ENCODE measurements at places on chromosomes 3 and 15. TPM values are rescaled to one million over a fixed set of nuclear protein-coding genes. Genes with fewer than 3 reads are reported as not detected.

DNA sequence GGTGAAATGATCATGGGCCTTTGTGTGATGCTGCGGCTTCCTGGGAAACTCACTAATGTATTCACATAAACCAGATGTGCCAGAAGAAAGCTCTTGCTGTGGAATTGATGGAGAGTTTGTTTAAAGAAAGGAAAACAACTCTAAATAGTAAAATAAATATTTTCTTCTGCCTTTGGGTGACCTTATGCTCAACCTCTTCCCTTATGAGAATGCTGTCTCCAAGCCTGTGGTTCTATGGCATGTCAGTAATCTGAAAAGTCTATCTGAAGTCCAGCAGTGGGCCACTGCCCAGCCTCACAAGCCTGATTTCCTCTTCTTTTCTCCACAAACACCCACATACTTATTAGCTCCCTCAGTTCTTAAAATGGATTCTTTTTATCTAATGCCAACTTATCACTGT is 49.9 kb upstream of the PHLDB2 start:
- peak; percentile 85 for DNase-seq

DNA sequence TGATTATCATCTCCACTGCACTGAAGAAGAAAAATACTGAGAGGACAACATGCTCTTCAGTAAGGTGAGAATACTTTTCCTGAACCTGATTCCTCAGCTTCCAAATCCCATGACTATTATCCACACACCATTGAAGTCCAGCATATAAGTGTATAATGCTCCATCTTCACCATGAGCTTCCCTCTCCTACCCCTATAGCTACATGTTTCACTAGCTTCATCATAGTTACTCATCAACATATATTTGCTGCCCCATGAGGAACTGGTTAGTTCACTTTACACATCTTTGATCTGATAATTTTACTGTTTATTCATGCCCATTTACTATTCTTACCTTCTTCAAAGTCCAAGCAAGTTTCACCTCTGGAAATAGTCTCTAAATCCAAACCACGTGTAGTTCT is 908.5 kb upstream of the SEMA6D start:
- no peak for DNase-seq

PRSS50 gene
- total RNA-seq = not detected

DNA sequence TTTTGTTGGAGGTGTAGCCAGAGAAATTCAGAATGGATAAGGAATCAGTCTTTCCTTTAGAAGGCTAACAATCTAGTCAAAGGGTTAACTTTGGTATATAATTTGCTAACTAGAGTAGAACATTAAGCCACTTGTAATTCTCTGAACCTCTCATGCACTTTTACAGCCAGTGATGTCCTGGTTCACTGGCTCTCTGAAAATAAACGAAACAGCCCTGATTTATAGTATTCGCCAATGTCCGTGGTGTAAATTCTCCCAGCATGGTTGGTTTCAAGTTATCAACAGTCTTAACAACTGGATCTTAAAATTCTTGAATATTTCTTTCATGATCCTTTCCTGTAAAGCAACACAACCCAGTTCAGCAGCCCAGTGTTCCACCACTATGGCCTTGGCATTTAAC is 500.4 kb upstream of the CDIN1 start:
- DNase-seq = no peak

DNA sequence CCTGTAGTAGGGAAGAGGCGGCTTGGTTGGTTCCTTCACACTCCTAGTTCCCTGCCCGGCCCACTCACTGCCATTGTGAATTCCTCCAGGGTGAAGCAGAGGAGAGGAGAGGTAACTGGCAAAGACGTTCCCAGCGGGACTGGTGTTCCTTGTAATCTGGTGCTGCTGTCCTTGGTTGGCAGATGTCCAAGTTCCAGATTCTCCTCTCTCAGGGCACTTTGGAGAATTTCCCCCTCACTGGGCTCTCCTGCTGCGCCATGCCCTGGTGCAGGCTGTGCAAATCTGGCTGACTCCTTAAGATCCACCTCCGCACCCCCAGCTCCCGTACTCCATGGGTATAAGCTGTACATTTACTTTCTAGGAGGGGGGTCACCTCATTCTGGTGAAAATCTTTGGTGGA is 37.3 kb downstream of the THSD4 start:
- no peak for DNase-seq

GRCh38 chr3:13825821-13826220 is 54.0 kb downstream of the WNT7A start:
- no peak for DNase-seq

DNA sequence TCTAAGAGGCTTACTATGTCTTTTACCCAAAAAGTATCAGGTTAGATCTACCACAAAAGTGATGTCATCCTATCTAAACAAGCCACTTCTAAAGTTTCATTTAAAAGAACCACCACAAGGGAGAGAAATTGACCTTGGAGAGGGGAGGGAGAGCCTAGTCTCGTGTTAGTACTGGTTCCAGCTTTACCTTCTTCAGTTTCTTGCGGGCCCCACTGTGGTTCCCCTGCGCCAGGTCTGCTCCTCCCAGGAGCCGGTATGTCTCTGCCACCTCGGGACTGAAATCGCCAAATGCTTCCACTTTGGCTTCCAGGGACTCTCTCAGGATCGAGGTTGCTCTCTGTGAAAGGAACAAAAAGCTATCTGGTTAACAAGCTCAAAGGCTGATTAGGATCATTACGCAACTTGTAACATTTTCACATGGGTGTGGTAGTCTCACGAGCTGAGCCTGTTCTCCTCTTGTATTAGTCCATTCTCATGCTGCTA is 51.1 kb downstream of the SYNM start:
- peak; percentile 36 for DNase-seq

THRB gene
- total RNA-seq = 1.3 TPM

POLQ gene
- 11.7 TPM for total RNA-seq

GRCh38 chr15:89958107-89958805 is 42.9 kb upstream of the ZNF710 start:
- DNase-seq = no peak

INAFM2 gene
- total RNA-seq = 21.6 TPM

ATP2B2 gene
- not detected for total RNA-seq

TEX55 gene
- total RNA-seq = not detected

RHCG gene
- not detected for total RNA-seq

DNA sequence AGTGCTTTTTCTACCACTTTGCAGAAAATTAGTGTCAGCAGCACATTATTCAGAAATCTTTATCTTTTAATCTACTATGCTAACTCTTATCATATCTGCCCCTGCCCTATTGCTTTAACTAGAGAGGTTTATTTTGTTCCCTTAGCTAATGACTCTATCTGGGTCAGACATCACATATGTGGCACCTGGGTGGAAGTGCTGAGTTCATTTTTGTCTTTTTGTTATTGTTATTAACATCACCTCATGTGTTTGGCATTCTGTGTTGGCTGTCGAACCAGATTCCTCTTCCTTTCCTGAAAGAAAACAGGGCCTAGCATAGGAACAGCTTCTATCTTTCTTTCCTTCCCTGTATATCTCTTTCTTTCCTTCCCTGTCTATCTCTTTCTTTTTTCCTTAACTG is 100.7 kb downstream of the RBMS3 start:
- DNase-seq = no peak

DNA sequence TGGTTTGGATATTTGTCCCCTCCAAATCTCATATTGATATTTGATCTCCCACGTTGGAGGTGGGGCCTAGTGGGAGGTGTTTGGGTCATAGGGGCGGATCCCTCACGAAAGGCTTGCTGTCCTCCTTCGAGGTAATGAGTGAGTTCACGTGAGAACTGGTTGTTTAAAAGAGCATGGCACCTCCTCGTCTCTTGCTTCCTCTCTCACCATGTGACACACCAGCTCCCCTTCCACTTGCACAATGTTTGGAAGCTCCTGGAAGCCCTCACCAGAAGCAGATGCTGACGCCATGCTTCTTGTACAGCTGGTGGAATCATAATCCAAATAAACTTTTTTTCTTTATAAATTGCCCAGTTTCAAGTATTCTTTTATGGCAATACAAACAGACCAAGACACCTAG is 38.6 kb downstream of the RFTN1 start:
- DNase-seq = no peak

GRCh38 chr15:98986281-98986680 is 21.3 kb downstream of the PGPEP1L start:
- no peak for DNase-seq

TMC3 gene
- not detected for total RNA-seq

IL17RE gene
- 0.05 TPM for total RNA-seq

GRCh38 chr3:65485826-65486469 is 552.8 kb downstream of the MAGI1 start:
- no peak for DNase-seq

GOLGA6L4 gene
- total RNA-seq = not detected

DNA sequence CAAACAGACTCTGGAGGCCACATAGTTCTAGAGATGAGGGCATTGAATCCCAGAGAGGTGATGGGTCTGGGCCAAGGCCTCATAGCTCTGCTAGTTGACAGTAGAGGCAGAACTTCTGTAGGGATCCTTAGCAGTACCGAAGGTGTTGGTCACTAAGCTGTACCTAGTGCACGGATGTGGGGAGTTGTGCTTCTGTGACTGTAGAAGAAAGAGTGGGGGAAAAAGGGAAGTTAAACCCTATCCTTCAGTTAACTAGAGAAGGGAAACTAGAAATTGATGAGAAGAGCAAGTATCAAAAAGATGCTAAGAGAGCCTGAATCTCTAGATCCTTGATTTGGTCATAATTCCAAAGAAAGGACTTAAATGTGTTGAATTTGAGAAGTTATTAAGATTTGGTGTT is 186.7 kb downstream of the NFKBIZ start:
- no peak for DNase-seq

DNA sequence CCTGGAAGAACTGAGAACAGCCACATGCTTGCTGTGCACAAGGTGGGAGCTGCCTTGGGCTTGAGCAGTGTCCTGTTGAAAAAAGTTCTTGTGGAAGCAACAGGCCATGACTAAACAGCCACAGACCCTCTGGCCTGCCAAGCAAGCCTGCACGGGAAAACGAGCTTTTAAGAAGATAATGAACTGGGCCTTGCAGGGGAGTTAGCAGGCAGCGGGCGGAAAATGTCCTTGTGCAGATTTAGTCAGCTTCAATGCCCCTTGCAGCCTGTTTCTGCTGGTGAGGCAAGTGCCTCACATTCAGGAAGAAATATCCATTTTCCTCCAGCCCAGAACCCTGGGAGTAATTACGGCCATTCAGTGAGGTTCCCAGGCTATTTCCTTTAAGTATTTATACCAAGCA is 126.2 kb upstream of the KLHL25 start:
- DNase-seq = no peak

GRCh38 chr3:112013058-112013783 is 14.5 kb downstream of the TAGLN3 start:
- DNase-seq = peak; percentile 70

TF gene
- total RNA-seq = not detected

GRCh38 chr15:58047149-58047548 is 18.4 kb downstream of the ALDH1A2 start:
- DNase-seq = no peak

- DNase-seq = no peak
Observed at GRCh38 chr3:53489386-53489785, 5.0 kb upstream of the CACNA1D start.

GOLGB1 gene
- 30.4 TPM for total RNA-seq

GRCh38 chr3:185999221-185999620 is 61.4 kb upstream of the TRA2B start:
- DNase-seq = no peak

DNA sequence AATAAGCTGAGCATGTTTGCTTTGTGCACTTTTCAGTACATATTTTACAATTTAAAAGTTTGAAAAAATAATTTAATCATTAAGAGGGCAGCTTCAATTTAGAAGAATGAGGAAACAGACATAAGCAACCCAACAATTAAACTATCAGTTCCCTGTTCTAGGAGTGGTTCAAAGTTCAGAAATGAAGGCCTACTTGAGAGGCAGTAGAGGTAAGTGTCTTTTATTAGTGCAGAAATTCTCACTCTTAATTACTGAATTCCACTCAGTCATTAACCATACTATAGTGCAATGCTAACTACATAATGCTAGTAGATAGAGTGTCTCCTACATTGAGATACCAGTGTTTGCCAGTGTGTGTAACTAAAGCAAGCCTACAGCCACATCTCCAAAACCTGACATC is 73.1 kb downstream of the TNIK start:
- DNase-seq = no peak

- DNase-seq = no peak
Observed at GRCh38 chr15:83605111-83605945, 48.6 kb upstream of the ADAMTSL3 start.

ABI3BP gene
- total RNA-seq = 21.9 TPM

DNA sequence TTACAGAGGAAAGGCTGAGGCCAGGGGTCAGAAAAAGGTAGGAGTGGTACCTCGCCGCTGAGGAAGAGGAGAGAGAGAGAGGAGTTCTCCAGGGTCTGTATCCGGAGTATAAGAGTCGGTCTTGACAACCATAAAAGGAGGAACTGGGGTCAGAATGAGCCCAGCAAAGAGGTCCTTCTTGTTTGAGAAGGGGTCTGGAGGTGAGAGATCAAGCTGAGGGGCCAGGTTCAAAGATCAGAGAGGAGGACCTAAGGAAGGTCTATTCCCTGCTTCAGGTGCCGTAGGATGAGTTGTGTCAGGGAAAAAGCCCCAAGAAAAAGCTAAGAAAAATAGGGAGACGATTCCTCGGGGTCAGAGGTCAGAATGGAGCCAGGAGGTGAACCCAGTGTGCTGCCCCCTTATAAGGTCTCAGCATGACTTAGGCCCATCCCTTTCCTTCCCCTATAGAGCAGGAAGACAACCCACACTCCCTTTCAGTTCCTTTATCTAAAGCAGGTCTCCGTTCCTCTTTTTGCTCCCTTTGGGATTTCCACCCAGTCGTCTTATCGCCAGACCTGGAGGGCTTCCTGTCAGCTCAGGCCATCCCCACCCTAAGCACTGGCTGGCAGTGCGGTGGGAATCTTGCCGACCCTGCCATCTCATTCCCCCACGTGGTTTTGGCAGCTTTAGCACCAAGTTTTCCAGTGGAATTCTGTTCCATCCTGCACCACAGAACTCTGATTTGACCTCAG is 651 bp downstream of the MTMR14 start:
- DNase-seq = no peak

SLC27A2 gene
- total RNA-seq = 43.0 TPM

TM4SF4 gene
- not detected for total RNA-seq

SAMMSON gene
- total RNA-seq = not detected

GRCh38 chr3:88824666-88825564 is 282.5 kb upstream of the EPHA3 start:
- DNase-seq = no peak

DNA sequence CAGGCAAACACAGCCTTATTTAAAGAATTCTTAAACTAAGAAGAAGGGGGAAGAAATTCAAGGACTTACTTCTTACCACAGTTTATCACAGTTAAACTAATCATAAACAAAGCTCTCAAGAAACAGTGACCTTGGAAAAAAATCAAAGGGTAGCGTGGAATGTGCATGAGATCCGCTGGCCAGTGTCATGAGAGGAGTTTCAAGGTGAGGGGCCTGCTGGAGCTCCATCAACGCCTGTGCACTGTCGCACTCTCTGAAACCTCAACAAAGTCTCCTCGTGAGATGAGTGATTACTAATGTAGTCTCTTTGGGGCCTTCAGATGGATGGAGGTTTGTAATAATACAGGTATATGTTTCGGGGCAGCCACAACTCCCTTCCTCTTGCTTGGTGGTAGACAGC is 28.4 kb upstream of the PRICKLE2 start:
- DNase-seq = no peak

- no peak for DNase-seq
Observed at GRCh38 chr3:162558016-162558415, 1061.4 kb downstream of the OTOL1 start.

PML gene
- 24.5 TPM for total RNA-seq

- peak; percentile 6 for DNase-seq
Observed at GRCh38 chr15:83904107-83905040, 250.5 kb downstream of the ADAMTSL3 start.

- DNase-seq = peak; percentile 27
Observed at GRCh38 chr3:27467545-27467944, 16.6 kb downstream of the SLC4A7 start.

PLA2G4D gene
- total RNA-seq = 0.10 TPM
